Fibroblast of skin of right biceps (primary cell): ENCODE measurements at places on chromosomes 11 and 22.
A peak's percentile ranks its signal among the peaks of the same experiment; 100 is the strongest.

DNA sequence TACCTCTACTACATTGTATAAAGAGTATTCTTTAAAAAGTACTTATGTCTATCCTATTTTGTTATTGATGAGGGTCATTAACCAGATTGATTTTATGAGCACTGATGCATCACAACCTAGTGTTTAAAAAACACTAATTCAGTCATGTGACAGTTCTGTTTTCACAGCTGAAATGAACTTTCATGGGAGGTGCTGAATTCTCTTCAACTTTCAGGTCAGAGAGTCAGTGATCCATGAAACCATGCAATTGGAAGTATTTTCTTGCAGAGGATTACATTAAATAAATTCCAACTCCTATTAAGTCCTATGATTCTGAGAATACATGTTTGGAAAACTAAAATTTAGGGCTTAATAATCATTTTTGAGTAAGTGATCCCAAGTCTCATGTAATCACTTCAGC is 889.4 kb downstream of the KCNA4 start:
- no peak for DNase-seq

GRCh38 chr11:69580529-69580928 is 60.4 kb upstream of the CCND1 start:
- no peak for DNase-seq

DNA sequence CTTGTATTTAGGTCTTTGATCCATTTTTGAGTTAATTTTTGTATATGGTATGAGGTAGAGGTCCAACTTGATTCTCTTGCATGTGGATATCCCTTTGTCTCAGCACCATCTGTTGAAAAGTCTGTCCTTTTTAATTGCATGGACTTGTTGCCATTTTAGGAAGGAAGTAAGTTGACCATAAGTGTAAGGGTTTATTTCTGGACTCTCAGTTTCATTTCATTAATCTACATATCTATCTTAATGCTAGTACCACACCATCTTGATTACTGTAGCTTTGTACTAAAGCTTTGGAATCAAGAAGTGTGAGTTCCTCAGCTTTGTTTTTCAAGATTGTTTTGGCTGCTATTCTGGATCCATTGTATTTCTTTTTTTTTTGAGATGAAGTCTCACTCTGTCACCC is 31.4 kb downstream of the CBL start:
- DNase-seq = no peak

DNA sequence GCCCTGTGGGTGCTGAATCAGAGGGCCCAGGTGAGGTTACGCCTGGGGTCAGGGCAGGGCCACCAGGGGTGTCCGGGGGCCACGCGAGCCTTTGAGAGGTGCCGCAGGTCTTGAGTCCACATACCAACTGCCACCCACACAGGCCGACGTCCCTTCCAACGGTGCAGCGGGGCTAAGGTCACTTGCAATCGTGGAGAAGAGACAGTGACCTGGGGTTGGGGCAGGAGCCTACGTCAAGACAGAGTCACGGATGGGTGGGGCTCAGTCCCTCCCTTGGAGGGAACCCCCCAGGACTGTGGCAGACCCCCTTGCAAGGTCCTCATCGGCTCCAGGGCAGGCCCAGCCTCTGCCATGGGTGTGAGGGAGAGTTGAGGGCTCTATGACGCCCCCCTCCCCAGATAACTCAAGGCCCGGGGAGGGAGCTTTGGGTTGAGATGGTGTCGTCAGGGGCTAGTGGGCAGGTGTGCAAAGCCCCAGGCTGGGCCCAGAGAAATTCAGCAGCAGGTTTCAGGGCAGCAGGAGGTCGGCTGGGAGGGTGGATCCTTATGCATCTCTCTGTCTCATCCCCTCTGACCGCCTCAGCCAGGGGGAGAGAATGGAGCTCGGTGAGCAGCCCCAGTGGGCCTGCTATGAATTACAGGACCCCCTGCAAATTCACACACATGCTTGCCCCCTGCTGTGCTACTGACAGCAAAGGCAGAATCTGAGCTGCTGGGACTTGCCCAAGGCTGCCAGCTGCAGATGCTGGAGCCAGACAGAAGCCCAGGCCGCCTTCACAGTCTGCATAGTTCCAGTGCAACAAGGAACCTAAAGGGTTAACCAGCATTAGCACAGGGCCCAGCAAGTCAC is 60.0 kb downstream of the MYEOV start:
- peak; percentile 56 for DNase-seq

- no peak for DNase-seq
Observed at GRCh38 chr11:115769891-115770290, 265.7 kb upstream of the CADM1 start.

GRCh38 chr11:45180179-45180847 is 33.9 kb downstream of the PRDM11 start:
- DNase-seq = peak; percentile 50

DNA sequence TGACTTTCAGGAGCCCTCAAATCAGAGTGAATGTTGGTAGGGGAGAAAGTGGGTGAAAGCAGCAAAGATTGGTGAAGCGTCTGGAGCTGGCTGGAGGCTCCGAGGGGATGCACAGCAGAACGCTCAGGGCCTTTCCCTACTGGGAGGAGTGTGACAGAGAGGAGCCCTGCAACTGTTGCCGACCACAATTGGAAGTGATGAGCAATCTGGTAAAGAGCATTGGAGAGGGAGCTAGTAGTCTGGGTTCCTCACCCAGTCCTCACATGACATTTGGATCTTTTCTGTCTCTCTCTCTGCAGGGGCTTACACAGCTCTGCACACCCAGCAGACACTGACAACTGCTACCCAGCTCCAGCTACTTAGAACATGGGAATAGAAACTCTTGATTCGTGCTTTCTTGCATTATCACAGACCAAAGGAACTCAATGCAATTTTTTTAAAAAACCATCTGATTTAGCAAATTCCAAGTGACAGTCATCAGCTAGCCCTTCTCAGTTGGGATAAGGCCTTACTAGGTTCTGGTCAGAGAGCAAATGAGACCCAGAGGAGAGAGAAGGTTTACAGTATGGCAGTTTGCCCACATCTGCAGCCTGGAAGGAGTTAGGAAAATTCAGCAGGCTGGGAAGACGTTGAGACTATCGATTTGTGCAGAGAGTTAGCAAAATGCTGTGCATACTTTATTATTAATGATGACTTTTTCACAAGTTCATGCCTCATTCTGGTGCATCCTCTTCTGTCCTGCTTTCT is 278.0 kb upstream of the PLET1 start:
- no peak for DNase-seq
